ENCODE measurements at places on chromosomes 7 and 10. TPM values are rescaled to one million over a fixed set of nuclear protein-coding genes. Genes with fewer than 3 reads are reported as not detected.

SFTPD gene
- total RNA-seq = 0.22 TPM

ERVW-1 gene
- not detected for total RNA-seq

CHN2 gene
- total RNA-seq = not detected

C10orf62 gene
- total RNA-seq = not detected
